ENCODE measurements at places on chromosomes 1 and 21.
A peak's percentile ranks its signal among the peaks of the same experiment; 100 is the strongest.

GRCh38 chr1:58548371-58548770 is 1.8 kb upstream of the OMA1 start:
- H3K4me1 ChIP-seq, result peaks cover 8% of the 10 kb centered on the region
- H3K27ac ChIP-seq, result no peak overlapping the region

DNA sequence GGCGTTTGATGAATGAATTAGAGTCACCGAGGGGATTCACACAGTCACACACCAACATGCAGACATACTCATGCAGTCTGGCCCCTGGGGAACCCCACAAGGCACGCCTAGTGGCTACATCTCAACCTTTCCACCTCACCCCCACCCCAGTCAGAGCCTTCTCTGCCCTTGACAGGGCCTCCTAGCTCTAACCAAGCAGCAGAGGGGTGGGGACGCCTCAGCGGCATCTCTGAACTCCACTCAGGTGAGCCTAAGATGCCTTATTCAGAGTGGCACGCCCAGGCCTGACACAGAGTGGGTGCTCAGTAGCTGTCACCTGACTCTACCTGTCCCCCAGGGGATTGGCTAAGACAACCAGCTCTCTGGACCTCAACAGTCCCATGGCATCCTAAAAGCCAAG is 3.7 kb upstream of the SDC3 start:
- peaks cover 8% of the 10 kb centered on the region for H3K27me3 ChIP-seq
- H3K4me3 ChIP-seq, result no peak overlapping the region
- no peaks in the 10 kb centered on the region for H3K36me3 ChIP-seq
- H3K27ac ChIP-seq, result no peak overlapping the region

DNA sequence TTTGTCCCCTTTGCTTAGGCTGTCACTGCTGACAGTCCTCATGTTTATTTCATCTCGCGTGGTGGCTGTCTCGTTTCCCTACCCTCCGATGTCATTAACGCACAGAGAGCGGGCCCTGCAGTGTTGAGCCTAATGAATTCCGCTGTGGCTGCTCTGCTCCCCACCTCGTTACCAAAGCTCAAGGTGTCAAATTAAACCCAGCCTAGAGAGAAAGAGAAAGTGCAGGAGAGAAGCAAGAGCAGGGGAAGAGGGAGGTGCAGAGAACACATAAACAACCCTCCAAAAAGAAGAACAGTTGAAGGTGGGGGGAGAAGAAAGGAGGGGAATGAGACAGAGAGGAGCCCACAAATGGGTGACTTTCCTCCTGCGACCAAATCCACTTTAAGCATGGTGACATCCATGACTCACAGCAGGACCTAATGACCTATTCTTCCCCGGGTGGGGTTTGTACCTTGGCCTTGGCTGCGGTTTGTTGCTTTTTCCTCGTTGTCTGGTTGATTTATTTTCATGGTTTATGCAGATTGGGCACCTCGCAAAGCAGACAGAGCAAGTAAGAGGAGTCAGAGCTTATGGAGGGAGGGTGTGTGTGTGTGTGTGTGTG is 92.5 kb downstream of the PBX1 start:
- H3K4me3 ChIP-seq, result no peak overlapping the region
- H3K27ac ChIP-seq, result peak overlapping the region; percentile 92
- no peaks in the 10 kb centered on the region for H3K36me3 ChIP-seq
- DNase-seq, result peak; percentile 96
- peaks cover 62% of the 10 kb centered on the region for H3K4me1 ChIP-seq
- no peaks in the 10 kb centered on the region for H3K27me3 ChIP-seq

GRCh38 chr1:18895317-18895716 is 7.0 kb downstream of the ALDH4A1 start:
- H3K27me3 ChIP-seq, result peaks cover 67% of the 10 kb centered on the region
- no peak for DNase-seq
- no peaks in the 10 kb centered on the region for H3K4me1 ChIP-seq
- no peaks in the 10 kb centered on the region for H3K36me3 ChIP-seq
- H3K4me3 ChIP-seq, result no peak overlapping the region

DNA sequence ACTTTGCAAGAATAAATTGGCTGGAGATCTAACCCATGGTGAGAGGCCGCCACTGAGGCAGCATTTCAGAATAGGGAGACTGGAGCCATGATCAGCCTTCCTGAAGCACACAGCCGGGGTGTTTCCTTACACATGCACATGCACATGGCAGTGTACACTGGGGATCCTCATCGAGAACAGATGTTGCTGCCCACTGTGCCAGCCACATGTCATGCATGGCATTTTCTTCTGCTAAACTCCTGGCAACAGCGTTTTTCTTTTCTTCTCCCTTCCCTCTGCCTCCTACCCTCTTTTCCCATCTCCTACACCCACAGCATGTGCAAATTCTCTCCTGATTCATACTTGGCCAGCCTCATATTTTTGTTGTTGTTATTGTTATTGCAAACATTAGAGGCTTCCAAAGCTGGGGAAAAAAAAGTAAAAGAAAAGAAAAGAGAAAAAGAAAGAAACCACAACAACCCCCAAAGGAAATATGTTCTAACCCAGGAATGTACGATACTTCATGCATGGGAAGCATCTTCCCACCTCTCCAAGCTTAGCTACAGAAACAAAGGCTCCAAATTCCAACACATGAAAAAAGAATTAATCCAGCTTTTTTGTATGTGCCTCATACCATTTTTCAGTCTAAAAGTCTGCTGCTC is 344.0 kb downstream of the ASTN1 start:
- no peak overlapping the region for H3K27ac ChIP-seq
- no peaks in the 10 kb centered on the region for H3K4me1 ChIP-seq
- H3K4me3 ChIP-seq, result no peak overlapping the region

DNA sequence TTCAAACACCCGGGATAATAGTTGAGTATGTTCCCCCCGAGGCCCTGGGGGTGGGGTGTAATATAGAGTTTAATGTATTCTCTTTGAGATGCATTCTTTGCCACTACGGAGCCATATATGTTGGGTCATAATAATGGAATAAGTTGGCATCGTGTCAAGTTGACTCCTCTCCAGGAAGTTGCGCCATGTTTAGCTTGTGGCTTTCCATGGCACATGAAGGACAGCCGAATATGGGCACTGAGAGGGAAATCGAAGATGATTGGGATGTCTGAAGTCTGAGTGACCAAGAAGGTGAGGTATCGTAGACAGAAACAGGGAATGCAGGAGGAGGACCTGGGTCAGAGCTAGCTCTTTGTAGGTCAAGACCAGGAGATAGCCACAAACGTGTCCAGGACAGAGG is 92.6 kb downstream of the PAX7 start:
- H3K27ac ChIP-seq, result no peak overlapping the region
- no peak overlapping the region for H3K4me3 ChIP-seq
- no peak for DNase-seq
- H3K27me3 ChIP-seq, result peaks cover 91% of the 10 kb centered on the region

- DNase-seq, result no peak
- H3K4me3 ChIP-seq, result no peak overlapping the region
- H3K36me3 ChIP-seq, result no peaks in the 10 kb centered on the region
- H3K27me3 ChIP-seq, result no peaks in the 10 kb centered on the region
- no peak overlapping the region for H3K27ac ChIP-seq
Observed at GRCh38 chr21:15445327-15445726, 284.5 kb upstream of the USP25 start.

GRCh38 chr1:152347116-152347728 is 12.6 kb downstream of the FLG2 start:
- H3K4me3 ChIP-seq, result no peak overlapping the region
- H3K27ac ChIP-seq, result no peak overlapping the region
- no peaks in the 10 kb centered on the region for H3K4me1 ChIP-seq
- no peaks in the 10 kb centered on the region for H3K36me3 ChIP-seq
- H3K27me3 ChIP-seq, result no peaks in the 10 kb centered on the region

DNA sequence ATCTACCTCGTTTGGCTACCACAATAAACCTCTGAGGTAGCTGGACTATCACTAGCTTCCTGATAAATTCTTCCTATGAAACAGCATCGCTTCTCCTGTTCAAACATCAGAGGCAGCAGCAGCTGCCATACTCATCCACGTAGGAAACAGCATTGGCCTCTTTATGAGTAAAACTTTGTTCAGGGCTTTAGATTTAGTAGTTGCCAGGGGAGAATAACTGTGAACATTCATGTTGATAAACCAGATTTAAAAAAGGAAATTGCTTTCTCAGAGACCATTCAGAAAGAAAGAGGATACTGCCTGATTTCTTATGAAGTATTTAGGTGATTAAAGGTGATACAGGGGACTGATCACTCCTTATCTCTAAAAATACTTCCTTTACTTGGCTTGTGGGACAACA is 7.2 kb downstream of the CEP170 start:
- no peaks in the 10 kb centered on the region for H3K4me1 ChIP-seq
- DNase-seq, result no peak
- H3K36me3 ChIP-seq, result no peaks in the 10 kb centered on the region
- no peak overlapping the region for H3K4me3 ChIP-seq
- H3K27me3 ChIP-seq, result no peaks in the 10 kb centered on the region

GRCh38 chr1:170284512-170284911 is 138.8 kb downstream of the NTMT2 start:
- no peak overlapping the region for H3K27ac ChIP-seq
- no peak overlapping the region for H3K4me3 ChIP-seq
- H3K27me3 ChIP-seq, result no peaks in the 10 kb centered on the region
- H3K36me3 ChIP-seq, result no peaks in the 10 kb centered on the region

DNA sequence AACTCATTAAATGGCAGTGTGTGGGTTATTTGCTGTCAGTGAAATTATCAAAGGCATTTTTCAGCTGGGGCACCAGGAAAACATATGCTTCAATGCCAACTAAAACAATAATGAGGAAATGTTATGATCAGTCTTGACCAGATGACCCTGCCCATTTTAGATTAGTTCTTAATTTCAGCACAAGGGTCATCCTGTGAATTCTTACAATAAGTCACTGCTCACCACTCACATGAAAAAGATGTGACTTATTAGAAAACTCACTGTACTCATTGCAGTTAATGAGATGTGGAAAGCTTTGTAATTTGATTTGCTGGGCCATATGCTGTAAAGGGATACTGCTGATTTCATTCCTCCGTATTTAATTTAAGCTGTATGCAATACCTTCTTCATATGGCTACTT is 178.5 kb upstream of the LMO4 start:
- H3K27ac ChIP-seq, result no peak overlapping the region
- peaks cover 11% of the 10 kb centered on the region for H3K4me1 ChIP-seq
- H3K36me3 ChIP-seq, result no peaks in the 10 kb centered on the region
- H3K27me3 ChIP-seq, result no peaks in the 10 kb centered on the region
- no peak overlapping the region for H3K4me3 ChIP-seq
- DNase-seq, result no peak

GRCh38 chr1:228921481-228921880 is 186.2 kb downstream of the RHOU start:
- no peaks in the 10 kb centered on the region for H3K27me3 ChIP-seq
- H3K27ac ChIP-seq, result no peak overlapping the region
- no peak for DNase-seq
- no peaks in the 10 kb centered on the region for H3K4me1 ChIP-seq
- H3K4me3 ChIP-seq, result no peak overlapping the region

DNA sequence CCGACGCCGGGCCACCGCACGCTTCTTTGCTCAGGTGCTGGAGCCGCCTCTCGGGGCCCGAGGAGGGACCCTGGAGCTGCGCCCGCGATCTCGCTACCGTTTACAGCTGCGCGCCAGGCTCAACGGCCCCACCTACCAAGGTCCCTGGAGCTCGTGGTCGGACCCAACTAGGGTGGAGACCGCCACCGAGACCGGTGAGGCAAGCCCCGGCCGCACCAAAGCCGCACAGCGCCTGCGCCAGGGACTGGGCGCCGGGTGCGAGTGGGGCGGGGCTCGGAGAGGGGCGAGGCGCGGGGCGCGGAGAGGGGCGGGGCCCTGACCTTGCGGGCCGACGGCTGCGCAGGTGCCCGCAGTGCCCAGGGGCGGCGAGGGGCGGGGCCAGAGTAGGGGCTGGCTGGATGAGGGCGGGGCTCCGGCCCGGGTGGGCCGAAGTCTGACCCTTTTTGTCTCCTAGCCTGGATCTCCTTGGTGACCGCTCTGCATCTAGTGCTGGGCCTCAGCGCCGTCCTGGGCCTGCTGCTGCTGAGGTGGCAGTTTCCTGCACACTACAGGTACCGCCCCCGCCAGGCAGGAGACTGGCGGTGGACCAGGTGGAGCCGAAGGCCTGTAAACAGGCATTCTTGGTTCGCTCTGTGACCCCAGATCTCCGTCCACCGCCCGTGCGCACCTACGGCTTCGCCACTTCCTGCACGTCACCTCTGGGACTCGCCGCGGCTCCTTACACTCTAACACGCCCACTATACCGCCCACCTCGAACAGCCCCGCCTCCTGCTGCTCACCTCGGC is 9.8 kb upstream of the CDC20 start:
- peak; percentile 95 for DNase-seq
- H3K4me3 ChIP-seq, result peak overlapping the region; percentile 61
- H3K27ac ChIP-seq, result peak overlapping the region; percentile 87
- H3K4me1 ChIP-seq, result peaks cover 27% of the 10 kb centered on the region

Measured in large intestine (tissue), 12 donors.